ENCODE measurements at places on chromosomes 3 and 15.

GRCh38 chr3:166263460-166263859 is 426.2 kb upstream of the BCHE start:
- DNase-seq, result no peak

GRCh38 chr3:129793942-129794310 is 99.6 kb downstream of the TMCC1 start:
- no peak for DNase-seq

- no peak for DNase-seq
These were observed 283.1 kb upstream of the ARL6 start for GRCh38 chr3:97481416-97481815.

- no peak for DNase-seq
These were observed 15.0 kb downstream of the IL12A start for GRCh38 chr3:160003520-160004128.

GRCh38 chr15:73684581-73685455 is 635 bp downstream of the CD276 start:
- DNase-seq, result no peak

DNA sequence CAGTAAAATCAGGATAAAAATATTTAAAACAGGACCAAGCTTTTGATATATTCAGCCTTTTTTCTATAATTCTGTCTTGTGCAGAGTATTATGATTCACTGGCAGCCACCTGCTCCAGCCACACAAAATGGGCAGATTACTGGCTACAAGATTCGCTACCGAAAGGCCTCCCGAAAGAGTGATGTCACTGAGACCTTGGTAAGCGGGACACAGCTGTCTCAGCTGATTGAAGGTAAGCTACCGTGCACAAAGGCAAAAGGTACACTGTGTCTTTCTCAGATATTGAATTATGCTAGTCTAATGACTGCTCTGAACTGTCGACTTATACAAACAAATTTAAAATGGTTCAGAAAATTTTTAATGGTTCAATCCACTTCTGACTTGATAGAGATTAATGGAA is 114.2 kb downstream of the HCN4 start:
- DNase-seq, result no peak

- no peak for DNase-seq
These were observed 1340.1 kb upstream of the EPHA6 start for GRCh38 chr3:95474338-95474737.

DNA sequence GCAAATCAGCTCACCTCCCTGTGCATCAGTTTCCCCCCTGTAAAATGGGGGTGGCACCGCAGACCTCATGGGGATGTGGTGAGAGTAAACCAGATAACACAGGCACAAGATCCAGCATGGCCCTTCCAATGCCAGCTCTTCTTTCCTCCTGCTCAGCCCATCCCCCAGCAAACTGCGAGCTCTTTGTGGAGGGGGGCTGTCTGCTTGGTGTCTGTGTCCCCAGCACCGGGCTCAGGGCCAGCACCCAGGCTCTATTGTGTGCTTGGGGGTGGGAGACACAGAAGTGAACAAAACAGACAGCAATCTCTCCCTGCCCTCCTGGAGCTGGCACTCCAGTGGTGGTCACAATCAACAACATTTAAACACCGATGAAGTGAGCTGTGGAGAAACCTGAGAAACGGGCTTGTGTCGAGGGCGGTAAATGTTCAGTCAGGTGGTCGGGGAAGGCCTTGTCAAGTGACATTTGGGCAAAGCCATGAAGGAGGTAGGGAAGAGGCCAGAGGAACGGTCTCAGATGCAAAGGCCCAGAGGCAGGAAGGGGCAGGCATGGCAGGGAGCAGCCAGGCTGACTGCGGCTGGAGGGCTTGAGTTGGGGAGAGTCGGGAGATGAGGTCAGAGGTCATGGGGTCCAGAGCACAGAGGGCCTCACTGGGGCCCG is 28.4 kb downstream of the GRIP2 start:
- no peak for DNase-seq

DNA sequence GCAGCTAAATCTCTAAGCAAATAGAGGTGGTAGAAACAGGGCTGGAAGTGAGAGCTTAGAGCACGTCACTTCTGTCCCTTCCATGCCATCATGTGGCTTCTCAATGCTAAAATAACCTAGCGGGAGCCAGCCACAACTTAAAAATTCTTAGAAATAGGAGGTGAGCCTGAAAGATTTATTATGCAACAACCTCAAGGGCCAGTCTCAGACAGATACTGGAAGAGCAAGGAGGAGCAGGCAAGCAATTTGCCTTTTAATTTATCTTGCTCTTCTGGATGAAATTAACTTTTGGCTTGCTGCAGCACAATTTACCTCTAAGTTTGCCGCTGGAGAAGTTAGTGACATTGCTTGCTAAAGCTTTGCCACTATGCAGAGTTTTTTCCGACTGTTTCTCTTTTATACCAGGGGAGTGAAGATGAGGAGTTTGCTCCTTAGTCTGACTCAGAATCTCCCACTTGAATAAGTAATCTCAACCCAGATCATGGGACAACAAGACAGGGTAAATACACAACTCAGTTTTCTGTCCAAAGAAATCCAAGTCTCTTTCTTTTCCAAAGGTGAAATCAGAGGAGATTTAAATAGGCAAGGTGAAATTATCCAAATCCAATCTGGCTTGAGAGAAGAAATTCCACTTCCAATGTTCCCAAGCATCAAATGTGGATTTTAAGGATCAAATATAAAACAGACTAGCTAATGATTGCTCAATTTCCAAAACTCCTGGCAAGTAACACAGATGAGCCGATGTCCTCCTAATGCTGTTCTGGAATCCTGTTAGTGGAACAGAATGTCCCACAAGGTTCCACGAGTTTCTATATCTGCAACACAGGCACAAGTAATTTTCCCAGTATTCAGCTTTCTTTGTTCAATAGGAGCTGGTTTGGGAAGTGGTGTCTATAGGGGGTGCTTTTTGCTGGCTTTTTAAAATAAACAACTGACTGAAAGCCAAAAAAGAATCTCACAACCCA is 329.4 kb upstream of the RORA start:
- no peak for DNase-seq

DNA sequence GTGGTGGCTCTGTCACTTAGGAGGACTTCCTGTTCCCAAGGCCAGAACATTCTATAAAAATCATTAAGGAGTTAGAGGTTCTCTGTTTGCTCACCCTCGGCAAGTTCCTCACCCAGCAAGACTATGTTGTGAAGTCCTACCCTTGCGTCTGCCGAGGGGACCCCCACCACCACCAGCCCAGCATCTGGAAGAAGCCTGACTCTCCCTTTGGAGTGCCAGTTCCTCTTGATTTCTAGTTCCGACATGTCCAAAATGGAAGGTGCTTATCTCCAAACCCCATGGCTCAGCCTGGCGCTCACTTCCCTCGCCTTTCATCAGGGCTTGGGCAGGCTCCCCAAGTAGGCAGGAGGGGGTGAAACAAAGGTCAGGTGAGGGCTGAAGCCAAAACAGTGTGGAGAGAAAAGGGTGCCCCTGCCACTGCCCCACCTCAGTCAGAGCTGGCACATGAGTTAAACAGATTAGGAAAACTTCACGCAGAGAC is 41.0 kb downstream of the BHLHE40 start:
- DNase-seq, result no peak

- DNase-seq, result no peak
These were observed 87.5 kb downstream of the KCNMB2 start for GRCh38 chr3:178623666-178624255.

GRCh38 chr15:38576837-38577236 is 12.2 kb upstream of the RASGRP1 start:
- no peak for DNase-seq

DNA sequence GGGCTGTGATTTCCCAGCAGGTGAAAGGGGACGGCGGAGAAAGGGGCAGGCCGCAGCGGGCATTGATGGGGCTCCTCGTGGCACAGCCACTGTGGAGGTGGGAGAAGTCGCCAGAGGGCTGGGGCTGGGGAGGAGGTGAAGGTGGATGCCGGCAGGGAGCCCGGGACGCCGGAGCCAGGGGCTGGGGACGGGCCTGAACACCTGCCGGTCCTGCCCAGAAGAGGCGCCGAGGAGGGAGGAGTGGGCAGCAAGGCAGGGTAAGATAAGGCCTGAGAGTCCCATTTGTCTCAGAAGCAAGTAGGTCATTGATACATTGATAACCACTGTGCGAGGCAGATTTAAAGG is 571 bp upstream of the RARRES1 start:
- no peak for DNase-seq

- DNase-seq, result no peak
These were observed 52.0 kb downstream of the DZIP1L start for GRCh38 chr3:138063416-138063815.

DNA sequence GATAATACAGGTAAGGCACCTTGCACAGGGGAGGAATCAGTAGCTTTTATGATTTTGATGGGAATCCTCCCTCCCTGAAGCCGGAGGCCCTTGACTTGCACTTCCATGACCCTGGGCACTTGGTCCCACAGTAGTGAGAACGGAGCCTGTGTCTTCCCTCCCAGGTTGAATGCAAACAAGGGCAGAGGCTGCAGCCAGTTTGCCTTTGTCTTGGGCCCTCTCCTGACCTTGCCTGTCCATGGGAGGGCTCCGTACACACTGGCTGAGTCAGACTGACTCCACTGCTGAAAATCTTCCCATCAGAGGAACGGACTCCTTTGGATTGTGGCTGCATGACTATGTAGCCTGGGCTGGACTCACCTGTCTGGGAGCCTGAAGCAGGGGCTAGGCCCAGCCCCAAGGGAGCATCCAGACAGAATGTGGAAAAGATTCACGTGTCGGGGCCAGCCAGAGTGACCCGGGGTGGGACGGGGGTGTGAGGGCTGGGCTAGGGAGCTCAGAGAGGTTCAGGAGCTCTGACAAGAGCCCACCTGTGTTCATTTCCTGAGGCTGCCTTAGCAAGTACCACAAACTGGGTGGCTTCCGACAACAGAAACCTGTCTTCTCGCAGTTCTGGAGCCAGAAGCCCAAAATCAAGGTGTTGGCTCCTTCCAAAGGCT is 9.5 kb downstream of the TBC1D21 start:
- DNase-seq, result no peak

DNA sequence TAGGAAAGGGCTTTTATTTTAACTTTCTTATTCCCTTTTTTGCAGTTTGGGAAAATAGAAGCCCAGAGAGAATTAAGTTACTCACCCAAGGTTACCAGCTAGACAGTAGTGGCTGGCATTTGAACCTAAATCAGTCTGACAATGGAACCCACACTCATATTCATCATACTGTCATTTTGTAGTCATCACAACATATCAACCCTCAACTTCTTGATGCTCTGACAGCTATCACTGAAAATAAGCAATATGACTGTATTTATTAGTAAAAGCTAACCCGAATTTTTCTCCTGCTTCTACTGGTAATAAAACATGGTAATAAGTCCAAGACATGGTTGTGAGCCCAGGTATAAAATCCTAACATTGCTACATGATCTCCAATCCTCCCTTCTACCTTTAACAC is 585.8 kb upstream of the UBE2E2 start:
- no peak for DNase-seq

- DNase-seq, result no peak
These were observed 46.1 kb downstream of the EFCAB12 start for GRCh38 chr3:129382366-129382765.

DNA sequence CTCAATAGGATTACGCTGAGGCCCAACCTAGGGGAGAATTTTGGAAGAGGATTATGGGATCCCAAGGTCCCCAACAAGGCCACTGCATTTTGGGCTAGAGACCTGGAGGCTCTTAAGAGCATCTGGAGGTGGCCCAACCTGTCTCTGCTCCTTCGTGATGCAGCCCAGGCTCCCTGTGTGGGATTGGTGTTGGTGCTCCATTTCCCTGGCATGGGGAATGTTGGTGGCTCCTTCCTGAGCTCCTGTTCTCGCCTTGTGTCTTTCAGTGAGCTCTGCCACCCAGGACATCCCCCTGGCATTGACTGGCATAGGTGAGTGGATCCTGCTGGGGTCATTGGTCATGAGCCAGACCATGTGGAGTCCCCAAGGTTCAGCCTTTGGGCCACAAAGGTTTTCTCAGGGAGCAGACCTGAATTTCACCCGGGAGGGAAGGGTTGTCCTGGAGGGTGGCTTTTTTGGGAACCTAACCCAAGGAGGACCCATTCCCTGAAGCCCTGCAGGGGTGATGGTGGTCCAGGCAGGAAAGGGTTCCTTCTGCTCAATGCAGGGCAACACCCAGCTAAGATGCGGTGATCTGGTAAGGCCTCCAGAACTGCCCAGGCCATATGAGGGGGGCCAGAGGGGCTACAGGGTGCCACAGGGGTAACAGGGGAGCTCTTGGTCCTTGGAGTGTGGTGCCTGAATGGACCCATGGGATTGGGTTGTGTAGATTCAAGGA is 202.5 kb downstream of the UBE3A start:
- no peak for DNase-seq

- no peak for DNase-seq
These were observed 17.3 kb upstream of the IL12A start for GRCh38 chr3:159971311-159971710.

GRCh38 chr3:151085889-151086483 is 522 bp downstream of the MED12L start:
- no peak for DNase-seq

DNA sequence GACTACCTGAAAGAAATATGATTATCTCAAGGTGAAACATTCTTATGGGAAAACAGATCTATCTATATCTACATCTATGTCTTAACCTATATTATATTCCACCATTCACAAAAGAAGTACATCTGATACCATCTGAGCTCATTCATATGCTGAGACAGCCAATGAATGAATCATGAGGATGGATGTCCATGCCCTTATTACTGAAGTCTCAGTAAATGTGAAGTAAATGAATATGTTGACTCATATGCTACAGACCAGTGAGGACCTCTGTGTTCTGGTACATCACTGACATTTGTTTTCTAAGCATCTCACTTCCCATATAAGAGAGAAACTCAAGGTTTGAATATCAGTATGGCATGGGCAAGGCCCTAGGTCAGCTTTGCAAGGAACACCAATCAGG is 311.2 kb upstream of the TMC3 start:
- no peak for DNase-seq

DNA sequence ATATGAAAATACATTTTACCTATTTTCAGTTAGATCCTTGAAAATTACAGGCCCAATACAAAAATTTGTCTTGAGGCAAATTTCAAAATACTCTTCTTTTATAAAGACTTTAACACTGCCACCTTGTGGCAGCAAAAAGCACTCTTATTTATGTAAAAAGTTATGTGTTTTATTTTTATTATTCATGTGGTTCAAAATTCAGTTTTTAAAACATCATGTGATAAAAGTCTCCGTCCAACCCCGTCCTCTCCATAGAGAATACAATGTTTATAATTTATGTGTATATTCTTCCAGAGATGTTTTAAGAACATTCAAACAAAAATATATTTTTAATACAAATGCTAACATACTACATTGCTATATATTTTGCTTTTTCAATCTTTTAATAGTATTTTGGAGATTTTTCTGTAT is 36.9 kb upstream of the TRIM59 start:
- no peak for DNase-seq

GRCh38 chr15:44712346-44713005 is 1.2 kb downstream of the B2M start:
- no peak for DNase-seq

Data from stimulated activated CD4-positive, alpha-beta T cell treated with anti-CD3 and anti-CD28 coated beads, Interleukin-1b, Interleukin-23, amount 100 ng/mL, for 1 hour (primary cell).